ENCODE measurements at places on chromosomes 2 and 18.
A peak's percentile ranks its signal among the peaks of the same experiment; 100 is the strongest.

- no peak for DNase-seq
These were observed 122.9 kb downstream of the MRO start for GRCh38 chr18:50696929-50697328.

- DNase-seq: peak; percentile 79
These were observed 68.0 kb downstream of the ZFP36L2 start for GRCh38 chr2:43158259-43158880.

DNA sequence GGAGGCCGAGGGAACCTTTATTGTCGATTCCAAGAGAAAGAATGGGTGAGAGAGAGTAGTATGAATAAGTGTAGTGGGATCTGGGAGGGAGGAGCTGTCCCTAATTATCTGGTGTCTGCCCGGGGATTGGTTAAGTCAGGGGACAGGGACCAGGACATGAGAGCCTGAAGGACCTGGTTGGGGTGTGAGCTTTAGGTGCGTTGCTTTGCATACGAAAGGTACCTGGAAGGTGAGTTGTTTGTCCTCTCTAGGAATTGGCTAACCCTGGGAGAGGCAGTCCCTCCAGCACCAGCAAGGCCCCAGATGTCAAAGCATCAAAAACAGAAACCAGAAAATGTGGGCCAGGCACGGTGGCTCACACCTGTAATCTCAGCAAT, 48.1 kb upstream of the RPL31 start:
- no peak for DNase-seq

- DNase-seq: peak; percentile 60
These were observed 3.6 kb downstream of the ZNF516 start for GRCh38 chr18:76491473-76491775.

DNA sequence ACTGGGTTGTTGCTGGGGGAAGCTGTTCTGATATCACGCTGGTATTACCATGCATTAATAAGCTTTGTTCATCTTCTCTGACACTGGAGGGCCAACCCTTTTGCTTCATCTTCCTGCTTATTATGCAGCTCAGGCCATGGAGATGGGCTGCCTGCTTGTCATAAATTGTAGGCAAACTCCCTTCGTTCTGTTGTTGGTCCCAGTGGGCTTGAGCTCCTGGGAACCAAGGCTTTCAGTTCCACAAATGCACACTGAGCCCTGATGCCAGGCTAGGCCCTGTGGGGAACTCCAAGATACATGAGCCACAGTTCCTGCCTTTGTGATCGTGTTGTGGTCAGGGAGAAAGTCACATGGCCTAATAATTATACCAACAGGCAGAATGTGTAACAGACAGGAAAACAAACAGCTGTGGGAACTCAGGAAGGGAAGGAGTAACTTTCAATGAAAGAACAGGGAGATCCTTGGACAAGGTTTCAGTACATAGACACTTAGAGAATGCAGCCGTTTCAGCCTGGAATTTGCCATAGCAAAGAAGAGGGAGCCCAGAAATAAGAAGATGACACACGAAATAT, 49.0 kb upstream of the BCL2L11 start:
- DNase-seq: no peak
